ENCODE measurements at places on chromosomes 2 and 18.
A peak's percentile ranks its signal among the peaks of the same experiment; 100 is the strongest.

- no peak overlapping the region for H3K4me3 ChIP-seq
- no peak overlapping the region for H3K27ac ChIP-seq
- DNase-seq, result no peak
- H3K4me1 ChIP-seq, result no peaks in the 10 kb centered on the region
- H3K27me3 ChIP-seq, result no peaks in the 10 kb centered on the region
Observed at GRCh38 chr2:168053676-168054075, 193.7 kb downstream of the STK39 start.

- no peaks in the 10 kb centered on the region for H3K36me3 ChIP-seq
- no peak overlapping the region for H3K27ac ChIP-seq
- H3K4me3 ChIP-seq, result no peak overlapping the region
- DNase-seq, result no peak
Observed at GRCh38 chr2:62178741-62179271, 17.1 kb upstream of the B3GNT2 start.

DNA sequence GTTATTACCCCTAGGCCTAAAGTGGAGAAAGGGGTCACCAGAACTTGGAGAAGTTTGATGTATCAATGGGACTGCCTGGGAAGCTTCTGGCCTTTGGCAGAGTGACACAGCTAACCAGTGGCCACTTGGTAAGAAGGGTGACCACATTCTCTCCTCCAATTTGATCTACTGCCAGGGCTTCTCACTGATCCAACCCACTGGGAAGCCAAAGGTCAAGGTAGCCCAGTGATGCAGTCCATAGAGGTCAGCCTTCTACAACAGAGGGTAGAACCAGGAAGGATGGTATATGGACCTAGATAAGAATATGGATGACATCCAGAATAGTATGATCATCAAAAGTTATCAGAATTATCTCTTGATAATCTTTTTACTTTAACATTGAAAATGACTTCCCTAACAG is 493.6 kb downstream of the NYAP2 start:
- H3K27me3 ChIP-seq, result no peaks in the 10 kb centered on the region
- no peak for DNase-seq
- H3K36me3 ChIP-seq, result no peaks in the 10 kb centered on the region
- H3K4me1 ChIP-seq, result no peaks in the 10 kb centered on the region

GRCh38 chr18:59145055-59145454 is 5.4 kb downstream of the SEC11C start:
- peaks cover 9% of the 10 kb centered on the region for H3K4me1 ChIP-seq
- no peak overlapping the region for H3K4me3 ChIP-seq
- no peak for DNase-seq
- H3K36me3 ChIP-seq, result no peaks in the 10 kb centered on the region

DNA sequence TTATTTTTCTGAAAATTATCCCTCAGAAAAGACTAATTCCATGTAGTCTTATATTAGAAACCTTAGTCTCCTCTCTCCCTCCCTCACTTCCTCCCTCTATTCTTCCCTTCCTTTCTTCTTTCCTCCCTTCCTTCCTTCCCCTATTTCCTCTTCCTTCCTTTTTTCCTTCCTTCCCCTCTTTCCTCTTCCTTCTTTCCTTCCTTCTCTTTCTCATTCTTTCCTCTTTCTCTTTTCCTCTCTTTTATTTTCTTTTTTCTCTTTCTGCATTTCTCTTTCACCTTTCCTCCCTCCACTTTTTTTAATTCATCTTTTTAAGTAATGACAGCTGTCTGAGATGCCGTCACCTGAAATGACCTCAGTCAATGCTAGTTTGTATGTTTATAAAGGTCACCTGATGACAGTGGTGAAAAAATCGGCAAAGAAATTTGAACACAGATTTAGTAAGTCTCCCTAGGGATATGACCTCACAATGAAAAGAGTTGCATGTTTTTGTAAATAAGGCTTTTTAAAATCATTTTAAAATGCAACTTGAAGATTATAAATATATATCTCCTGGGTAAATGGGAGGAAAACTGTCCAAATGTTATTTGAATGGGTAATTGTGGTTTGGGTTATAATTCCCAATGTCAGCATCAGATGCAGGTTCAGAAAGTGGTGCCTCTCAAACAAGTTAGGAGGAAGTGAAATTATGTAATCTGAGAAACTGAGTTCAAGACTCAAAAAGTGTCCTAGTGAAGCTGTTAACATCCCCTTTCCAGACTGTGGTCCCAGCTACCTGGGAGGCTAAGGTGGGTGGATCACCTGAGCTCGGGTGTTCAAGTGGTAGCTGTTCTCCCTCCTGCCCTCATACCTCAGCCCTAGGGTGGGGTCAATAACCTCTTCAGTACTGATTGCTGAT is 90.3 kb upstream of the ST3GAL5 start:
- H3K4me1 ChIP-seq, result no peaks in the 10 kb centered on the region
- H3K27ac ChIP-seq, result no peak overlapping the region

DNA sequence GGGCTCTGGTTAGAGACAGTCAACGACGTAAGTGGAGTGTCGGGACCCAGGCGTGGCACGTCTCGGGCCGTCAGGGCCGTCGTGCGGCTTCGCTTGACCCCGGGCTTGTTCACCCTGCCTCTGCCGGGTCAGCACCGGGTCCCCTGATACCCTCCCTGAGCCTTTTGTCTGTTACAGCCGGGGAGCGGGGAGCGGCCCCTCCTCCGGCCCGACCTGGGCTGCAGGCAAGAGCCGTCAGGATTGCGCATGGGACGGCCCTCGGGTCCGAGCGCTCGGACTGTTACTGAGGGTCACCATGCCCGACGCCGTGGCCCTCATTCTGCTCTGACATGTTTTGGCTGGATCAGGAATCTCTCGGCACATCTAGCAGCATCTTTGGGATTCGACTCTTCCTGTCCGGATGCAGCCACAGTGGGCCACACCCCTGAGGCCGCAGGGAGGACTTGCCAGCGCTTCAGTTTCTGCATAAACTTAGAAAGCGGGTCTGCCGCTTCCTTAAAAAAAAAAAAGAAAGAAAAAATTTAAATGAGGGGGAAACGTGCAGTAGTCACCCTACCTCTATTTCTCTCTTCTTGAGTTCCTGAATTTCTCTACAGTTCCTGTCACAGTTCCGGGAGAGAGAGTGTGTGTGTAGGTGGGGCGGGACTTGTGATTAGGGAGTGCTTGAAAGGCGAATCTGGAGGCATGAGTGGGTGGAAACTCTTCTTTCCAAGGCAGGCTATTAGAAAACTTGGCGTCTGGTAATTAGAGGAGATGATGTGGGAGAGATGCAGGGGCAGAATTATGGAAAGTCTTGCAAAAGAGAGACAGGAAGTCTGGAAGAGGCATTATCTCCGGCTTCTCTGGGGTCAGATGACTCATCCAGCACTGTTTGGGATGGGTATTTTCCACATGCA is 909 bp downstream of the TMEM87B start:
- peak; percentile 84 for DNase-seq
- H3K27ac ChIP-seq, result peak overlapping the region; percentile 99
- H3K4me3 ChIP-seq, result peak overlapping the region; percentile 89
- H3K4me1 ChIP-seq, result peaks cover 17% of the 10 kb centered on the region
- no peaks in the 10 kb centered on the region for H3K27me3 ChIP-seq
- H3K36me3 ChIP-seq, result no peaks in the 10 kb centered on the region

- H3K4me1 ChIP-seq, result no peaks in the 10 kb centered on the region
- DNase-seq, result no peak
- H3K27me3 ChIP-seq, result no peaks in the 10 kb centered on the region
- no peak overlapping the region for H3K27ac ChIP-seq
Observed at GRCh38 chr18:67010919-67011318, 407.0 kb upstream of the CDH19 start.

DNA sequence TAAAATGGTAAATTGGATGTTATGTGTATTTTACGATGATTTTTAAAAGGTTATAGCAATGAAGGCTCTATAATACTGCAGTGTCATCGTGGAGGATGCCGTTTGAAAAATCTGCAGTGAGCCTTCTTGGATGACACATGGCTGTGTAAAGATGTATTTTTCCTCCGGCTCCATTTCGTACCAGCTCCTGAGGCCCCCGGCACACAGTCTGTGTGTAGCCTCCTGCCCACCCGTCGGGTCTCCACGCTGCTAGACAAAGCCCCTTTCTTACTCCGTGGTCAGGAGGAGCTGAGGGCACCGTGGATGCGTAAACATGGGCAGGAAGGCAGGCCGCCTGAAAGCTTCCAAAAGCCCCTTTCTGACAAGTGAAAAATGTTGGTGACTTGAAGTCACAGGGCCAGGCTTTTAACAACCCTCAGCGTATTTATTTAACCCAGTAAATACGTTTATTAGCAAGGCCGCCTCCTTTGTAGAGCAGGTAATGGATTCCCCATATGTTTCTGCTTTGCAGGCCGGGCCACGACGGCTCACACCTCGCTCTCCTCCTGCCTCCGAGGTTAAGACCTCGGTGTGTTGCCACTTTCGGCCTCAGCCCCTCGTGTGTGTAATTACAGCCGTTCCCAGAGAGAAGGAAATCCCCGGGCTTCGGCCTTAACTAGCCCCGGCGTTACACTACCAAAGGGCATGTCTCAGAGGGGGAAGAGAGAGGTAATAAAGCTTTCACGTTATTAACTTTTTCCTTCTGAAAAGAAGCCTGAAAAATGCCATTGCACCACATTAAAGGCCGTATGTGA is 72.8 kb downstream of the DDX1 start:
- no peak overlapping the region for H3K4me3 ChIP-seq
- peaks cover 12% of the 10 kb centered on the region for H3K4me1 ChIP-seq
- no peaks in the 10 kb centered on the region for H3K27me3 ChIP-seq
- DNase-seq, result peak; percentile 30
- no peaks in the 10 kb centered on the region for H3K36me3 ChIP-seq

DNA sequence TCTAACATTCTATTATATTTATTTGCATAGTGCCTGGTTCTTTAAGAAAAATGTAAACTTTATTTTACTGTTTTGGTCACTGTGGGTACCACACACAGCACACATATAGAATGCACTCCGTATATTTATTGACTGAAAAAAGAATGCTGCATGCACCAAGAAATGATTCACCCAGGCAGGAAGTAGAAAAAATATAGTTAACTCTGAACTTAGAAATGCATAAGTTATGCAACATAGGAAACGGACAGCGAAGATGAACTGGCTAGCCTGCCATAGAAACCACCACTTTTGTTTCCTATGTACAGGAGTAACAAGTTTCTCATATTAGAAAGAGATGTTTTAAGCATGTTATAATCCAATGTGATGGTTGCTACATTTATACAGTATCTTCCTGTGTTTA is 635.8 kb downstream of the DSC3 start:
- no peaks in the 10 kb centered on the region for H3K36me3 ChIP-seq
- no peak overlapping the region for H3K27ac ChIP-seq
- H3K4me1 ChIP-seq, result no peaks in the 10 kb centered on the region
- no peaks in the 10 kb centered on the region for H3K27me3 ChIP-seq

- H3K4me1 ChIP-seq, result peaks cover 35% of the 10 kb centered on the region
- peaks cover 4% of the 10 kb centered on the region for H3K36me3 ChIP-seq
- H3K4me3 ChIP-seq, result no peak overlapping the region
- DNase-seq, result no peak
Observed at GRCh38 chr2:105814291-105814940, 69.7 kb downstream of the NCK2 start.

GRCh38 chr2:5889519-5889918 is 197.3 kb downstream of the SOX11 start:
- no peak for DNase-seq
- H3K27me3 ChIP-seq, result no peaks in the 10 kb centered on the region
- H3K4me3 ChIP-seq, result no peak overlapping the region
- H3K36me3 ChIP-seq, result no peaks in the 10 kb centered on the region

- H3K4me3 ChIP-seq, result no peak overlapping the region
Observed at GRCh38 chr2:68418855-68419254, 48.2 kb downstream of the FBXO48 start.

DNA sequence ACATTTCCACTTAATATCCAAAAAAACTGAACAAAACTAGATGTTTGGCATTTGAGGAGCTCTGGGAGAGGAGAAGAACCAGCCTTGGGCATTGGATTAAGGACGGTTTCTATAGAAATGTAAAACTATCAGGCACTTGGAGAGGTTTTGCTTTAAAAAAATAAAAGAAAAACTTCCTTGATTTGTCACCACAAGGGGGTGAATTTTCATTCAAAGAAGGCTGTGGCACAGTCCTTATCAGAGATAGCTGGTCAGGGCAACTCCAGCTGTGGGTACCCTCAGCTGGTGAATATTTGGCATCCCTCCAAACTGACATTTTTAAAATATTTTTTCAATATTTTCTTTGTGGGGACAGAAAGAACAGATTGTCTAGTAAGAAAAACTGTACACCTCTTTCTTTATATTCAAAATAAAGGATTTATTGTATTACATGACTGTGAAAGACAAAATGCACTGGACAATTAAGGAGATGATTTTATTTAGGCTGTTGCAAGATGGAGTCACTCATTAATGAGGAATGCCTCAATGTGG is 46.1 kb upstream of the TBC1D8 start:
- H3K36me3 ChIP-seq, result no peaks in the 10 kb centered on the region
- no peaks in the 10 kb centered on the region for H3K27me3 ChIP-seq
- H3K4me3 ChIP-seq, result no peak overlapping the region
- no peak for DNase-seq
- H3K27ac ChIP-seq, result no peak overlapping the region

- H3K4me1 ChIP-seq, result no peaks in the 10 kb centered on the region
- H3K36me3 ChIP-seq, result no peaks in the 10 kb centered on the region
- H3K27ac ChIP-seq, result no peak overlapping the region
- no peak overlapping the region for H3K4me3 ChIP-seq
- DNase-seq, result no peak
- no peaks in the 10 kb centered on the region for H3K27me3 ChIP-seq
Observed at GRCh38 chr18:34794348-34794747, 84.2 kb downstream of the DTNA start.

- no peaks in the 10 kb centered on the region for H3K36me3 ChIP-seq
- no peak overlapping the region for H3K27ac ChIP-seq
- no peaks in the 10 kb centered on the region for H3K4me1 ChIP-seq
Observed at GRCh38 chr2:212227755-212228154, 310.8 kb downstream of the ERBB4 start.

GRCh38 chr18:54284535-54284934 is 15.2 kb downstream of the POLI start:
- H3K4me1 ChIP-seq, result no peaks in the 10 kb centered on the region
- DNase-seq, result no peak
- no peaks in the 10 kb centered on the region for H3K27me3 ChIP-seq
- no peak overlapping the region for H3K4me3 ChIP-seq
- no peak overlapping the region for H3K27ac ChIP-seq

DNA sequence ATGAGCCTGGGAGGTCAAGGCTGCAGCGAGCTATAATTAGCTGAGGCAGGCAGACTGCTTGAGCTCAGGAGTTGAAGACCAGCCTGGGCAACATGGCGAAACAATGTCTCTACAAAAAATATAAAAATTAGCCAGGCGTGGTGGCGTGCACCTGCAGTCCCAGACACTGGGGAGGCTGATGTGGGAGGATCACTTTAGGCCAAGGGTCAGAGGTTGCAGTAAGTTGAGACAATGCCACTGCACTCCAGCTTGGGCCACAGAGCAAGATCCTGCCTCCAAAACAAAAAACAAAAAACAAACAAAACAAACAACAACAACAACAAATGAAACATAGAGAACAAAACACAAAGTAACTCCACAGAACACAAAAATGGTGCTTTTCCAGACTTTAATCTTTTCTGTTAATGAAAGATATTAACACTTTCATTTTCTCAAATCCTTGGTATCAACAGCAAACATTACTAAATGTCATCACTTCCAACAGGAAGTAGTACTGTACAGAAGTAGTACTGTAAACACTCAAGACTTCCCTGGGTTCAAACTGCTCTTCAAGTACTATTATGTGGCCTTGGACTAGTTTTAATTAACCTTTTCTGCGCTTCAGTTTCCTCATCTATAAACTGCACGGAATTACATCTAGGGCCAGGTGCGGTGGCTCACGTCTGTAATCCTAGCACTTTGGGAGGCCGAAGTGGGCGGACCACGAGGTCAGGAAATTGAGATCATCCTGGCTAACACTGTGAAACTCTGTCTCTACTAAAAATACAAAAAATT is 27.9 kb downstream of the PUM2 start:
- H3K27ac ChIP-seq, result no peak overlapping the region
- H3K4me1 ChIP-seq, result peaks cover 9% of the 10 kb centered on the region
- no peaks in the 10 kb centered on the region for H3K27me3 ChIP-seq
- H3K36me3 ChIP-seq, result peaks cover 6% of the 10 kb centered on the region
- DNase-seq, result no peak

All from hepatocyte (in vitro differentiated cells).